Progenitor cell of endocrine pancreas (in vitro differentiated cells): ENCODE measurements at places on chromosomes 3 and 15.

- DNase-seq: no peak
These were observed 28.5 kb downstream of the UBE2E1 start for GRCh38 chr3:23834082-23834870.

DNA sequence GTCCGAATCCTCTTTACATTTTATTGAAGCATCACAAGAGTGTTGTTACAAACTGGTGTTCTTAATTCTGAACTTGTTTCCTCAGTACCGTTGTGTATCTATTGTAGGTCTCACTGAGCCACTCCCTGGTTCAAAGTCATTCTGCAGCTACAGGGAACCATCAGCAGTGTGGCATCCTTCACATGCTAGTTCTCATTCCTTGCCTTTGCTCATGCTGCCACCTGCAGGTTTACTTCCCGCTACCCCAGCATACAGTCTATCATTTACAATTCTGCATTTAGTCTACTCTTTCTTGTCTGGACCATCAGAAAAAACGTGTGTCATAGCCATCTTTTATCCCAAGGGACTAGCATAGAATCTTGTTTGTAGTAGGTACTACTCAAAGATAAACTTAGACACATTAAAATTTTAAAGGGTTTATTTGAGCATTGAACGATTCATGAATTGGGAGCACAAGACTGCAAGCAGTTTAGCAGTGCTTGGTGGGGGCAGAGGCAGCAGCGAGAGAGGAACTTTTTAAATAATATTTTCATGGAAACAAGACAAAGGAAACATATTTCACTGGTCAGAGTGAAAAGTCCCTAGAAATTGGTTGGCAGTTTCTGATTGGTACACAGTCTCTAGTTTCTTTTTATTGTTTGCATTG is 402.1 kb downstream of the CADM2 start:
- DNase-seq: peak; percentile 35

GRCh38 chr3:59995563-59995962 is 945.7 kb upstream of the CFAP20DC start:
- DNase-seq: no peak

GRCh38 chr15:100919481-100920405 is 586 bp downstream of the LRRK1 start:
- no peak for DNase-seq

DNA sequence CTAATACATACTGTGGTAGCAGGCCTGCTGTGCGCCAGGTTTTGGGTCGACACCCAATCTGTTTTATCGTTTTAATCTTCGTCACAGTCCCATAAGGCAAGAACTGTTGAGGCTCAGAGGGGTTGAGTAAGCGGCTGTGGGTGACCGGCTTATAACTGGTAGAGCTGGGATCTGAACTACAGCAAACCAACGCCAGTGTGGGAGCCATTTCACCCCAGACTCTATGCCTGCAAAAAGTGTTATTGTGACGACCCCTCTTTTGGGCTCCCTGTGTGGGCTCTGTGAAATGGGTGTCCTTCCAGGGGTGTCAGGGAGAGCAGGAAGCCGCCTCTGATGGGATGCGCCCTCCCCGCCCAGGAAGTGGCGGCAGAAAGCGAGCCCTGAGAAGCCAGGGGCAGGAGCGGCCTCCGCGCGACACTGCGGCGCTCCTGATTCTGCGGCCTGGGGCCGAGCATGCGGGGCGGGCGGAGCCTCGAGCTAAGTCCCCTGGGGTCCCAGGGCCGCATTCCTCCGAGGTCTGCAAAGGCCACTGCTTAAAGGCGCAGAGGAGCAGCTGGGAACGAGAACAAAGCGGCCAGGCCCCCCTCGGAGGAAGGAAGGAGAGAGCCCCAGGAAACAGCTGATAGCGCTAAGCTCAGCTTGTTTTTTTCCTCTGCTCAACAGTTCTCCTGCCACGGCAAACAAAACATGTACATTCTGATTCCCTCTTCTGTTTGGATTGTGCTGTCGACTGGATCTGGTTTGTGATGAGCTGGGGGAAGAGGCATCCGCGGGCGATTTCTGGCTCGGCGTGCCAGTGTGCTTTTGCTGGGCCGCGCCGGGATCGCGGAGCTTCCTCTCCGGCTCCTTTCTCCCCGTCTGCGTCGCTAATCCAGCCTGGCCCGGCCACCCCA is 33.9 kb downstream of the GRK7 start:
- DNase-seq: peak; percentile 44

DNA sequence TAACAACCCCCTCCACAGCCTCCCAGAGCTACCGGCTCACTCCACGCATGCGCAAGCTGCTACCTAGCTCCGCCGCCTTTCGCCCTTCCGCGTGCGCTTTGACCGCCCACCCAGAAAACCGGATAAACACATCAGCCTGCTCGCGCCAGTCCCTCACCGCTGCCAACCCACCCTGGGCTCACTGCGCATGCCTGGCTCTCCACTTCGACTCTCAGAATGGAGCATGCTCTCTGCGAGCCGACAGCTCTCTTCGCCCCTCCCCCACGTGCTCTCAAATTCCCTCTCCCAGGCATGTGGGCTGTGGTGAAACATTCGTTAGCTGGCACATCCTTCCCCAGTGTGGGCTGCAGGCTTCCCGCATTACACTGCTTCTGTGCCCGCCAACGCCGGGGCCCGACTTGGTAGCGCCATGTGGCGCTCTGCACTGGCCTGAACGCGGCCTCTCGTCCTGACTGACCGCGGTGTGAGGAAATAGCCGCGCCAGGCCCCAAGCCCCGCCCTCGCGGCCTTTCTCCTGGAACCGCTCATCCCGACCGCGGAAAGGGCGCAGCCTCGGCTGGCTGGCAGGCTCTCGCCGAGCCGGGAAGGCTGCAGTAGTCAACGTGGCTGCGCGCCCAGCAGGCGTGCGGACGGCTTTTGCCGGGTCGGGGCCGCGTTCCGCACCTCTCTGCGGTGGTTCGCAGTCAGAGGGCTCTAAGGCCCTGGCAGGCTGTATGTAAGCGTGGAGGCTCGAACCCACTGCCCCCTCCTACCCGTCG is 445 bp upstream of the MSL2 start:
- DNase-seq: peak; percentile 98

DNA sequence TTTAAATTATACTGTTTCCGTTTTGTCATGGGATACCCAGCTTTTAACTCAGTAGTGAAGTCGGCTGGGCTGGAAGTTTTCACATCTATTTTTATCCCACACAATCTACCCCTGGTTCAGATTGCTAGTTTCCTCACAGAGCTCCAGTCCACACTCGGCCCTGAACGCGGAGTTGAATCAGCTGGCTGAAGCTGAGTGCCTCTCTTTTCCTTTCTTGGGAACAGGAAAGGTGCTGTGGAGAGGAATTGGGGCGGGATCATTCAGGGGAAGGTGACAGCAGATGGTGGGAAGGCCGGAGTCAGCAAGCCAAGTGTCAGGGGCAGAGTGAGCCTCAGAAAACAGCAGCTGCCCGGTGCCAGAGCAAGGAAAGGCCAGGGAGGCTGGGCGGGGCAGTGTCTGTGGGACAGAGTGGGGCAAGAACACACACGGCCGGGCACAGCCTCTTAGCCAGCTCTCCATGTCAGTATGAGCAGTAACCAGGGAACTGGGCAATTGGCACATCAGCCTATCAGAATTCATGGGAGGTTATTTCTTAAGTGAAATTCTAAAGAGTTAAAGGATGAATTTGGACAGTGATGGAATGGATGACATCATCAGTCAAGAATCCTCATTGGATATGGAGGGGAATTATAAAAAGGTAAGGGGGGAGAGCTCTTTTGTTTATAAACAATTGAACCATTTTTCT is 135.7 kb upstream of the IL12A start:
- DNase-seq: no peak
